ENCODE measurements at places on chromosomes 4 and X.
A peak's percentile ranks its signal among the peaks of the same experiment; 100 is the strongest.

GRCh38 chr4:8227771-8228318, 28.8 kb downstream of the SH3TC1 start:
- DNase-seq = no peak
- H3K36me3 ChIP-seq = no peaks in the 10 kb centered on the region
- H3K4me3 ChIP-seq = no peak overlapping the region
- H3K4me1 ChIP-seq = peaks cover 16% of the 10 kb centered on the region
- H3K27me3 ChIP-seq = no peaks in the 10 kb centered on the region
- no peak overlapping the region for H3K27ac ChIP-seq

- H3K27ac ChIP-seq = no peak overlapping the region
- no peaks in the 10 kb centered on the region for H3K27me3 ChIP-seq
- no peaks in the 10 kb centered on the region for H3K4me1 ChIP-seq
- no peak overlapping the region for H3K4me3 ChIP-seq
Observed at GRCh38 chr4:54726907-54727306, 69.2 kb downstream of the KIT start.

GRCh38 chr4:23733476-23733875, 156.4 kb downstream of the PPARGC1A start:
- H3K27me3 ChIP-seq = no peaks in the 10 kb centered on the region
- H3K4me1 ChIP-seq = no peaks in the 10 kb centered on the region
- no peaks in the 10 kb centered on the region for H3K36me3 ChIP-seq

- no peaks in the 10 kb centered on the region for H3K4me1 ChIP-seq
- no peak for DNase-seq
- H3K27ac ChIP-seq = no peak overlapping the region
Observed at GRCh38 chr4:21517126-21517859, 431.3 kb downstream of the KCNIP4 start.

DNA sequence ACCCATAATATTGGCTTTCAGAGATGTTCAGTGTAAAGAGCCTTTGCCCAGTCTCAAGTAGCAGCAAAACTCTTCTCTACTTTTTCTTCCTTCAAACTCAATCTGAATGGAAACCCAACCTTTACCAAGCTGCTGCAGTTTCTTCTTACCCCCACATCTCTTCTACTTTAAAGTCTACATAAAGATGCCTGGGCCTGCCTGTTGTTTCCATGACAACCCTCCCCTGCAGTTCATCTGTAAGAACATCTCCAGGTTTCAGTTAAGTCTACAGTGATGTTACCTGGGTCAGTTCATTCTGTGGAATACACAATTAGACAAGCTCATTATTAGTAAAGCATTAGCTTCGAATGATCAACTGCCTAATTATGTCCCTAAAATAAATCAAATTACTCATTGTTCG, 81.4 kb downstream of the SPANXN3 start:
- no peak overlapping the region for H3K27ac ChIP-seq
- H3K27me3 ChIP-seq = no peaks in the 10 kb centered on the region
- no peaks in the 10 kb centered on the region for H3K36me3 ChIP-seq
- H3K4me1 ChIP-seq = no peaks in the 10 kb centered on the region

- DNase-seq = no peak
- peak overlapping the region; percentile 87 for H3K4me3 ChIP-seq
- H3K36me3 ChIP-seq = no peaks in the 10 kb centered on the region
- no peak overlapping the region for H3K27ac ChIP-seq
Observed at GRCh38 chr4:3073158-3074077, 920 bp downstream of the HTT-AS start.

DNA sequence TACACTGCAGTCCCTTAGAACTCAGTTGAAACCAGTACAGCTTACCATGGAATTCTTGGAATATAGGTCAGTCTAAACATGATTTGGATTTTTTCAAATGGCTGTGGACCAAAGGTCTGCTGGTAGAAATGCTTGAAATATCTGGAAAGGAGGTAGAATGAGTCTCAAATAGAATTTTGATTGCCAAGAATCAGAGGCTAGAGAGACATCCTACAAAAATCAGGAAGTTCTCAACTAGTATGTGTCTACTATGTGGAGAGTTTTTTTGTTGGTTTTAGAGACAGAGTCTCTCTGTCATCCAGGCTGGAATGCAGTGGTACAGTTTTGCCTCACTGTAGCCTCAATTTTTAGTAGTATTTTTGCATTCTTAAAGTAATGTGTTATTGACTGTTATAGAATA, 53.6 kb downstream of the PAQR3 start:
- H3K27ac ChIP-seq = no peak overlapping the region
- no peaks in the 10 kb centered on the region for H3K36me3 ChIP-seq
- no peaks in the 10 kb centered on the region for H3K27me3 ChIP-seq
- no peak for DNase-seq

DNA sequence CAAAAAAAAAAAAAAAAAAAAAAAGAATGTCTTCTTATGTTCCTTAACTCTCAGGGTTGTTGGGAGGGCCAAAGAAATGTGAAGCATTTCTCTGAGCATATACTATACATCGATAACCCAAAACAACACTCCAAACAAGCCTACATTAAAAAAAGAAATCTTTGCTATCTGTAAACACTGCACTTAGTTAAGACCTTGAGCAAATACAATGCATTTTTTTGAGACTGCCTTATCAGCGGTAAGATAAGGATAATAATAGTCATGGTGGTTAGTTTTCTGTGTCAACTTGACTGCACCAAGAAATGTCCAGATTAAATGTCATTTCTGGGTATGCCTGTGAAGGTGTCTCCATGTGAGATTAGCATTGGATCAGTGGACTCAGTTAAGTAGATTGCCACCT, 541.9 kb downstream of the PACRGL start:
- no peaks in the 10 kb centered on the region for H3K36me3 ChIP-seq
- no peak overlapping the region for H3K27ac ChIP-seq
- DNase-seq = no peak
- H3K4me3 ChIP-seq = no peak overlapping the region

GRCh38 chr4:17785858-17786257, 4.4 kb upstream of the FAM184B start:
- no peak overlapping the region for H3K27ac ChIP-seq
- DNase-seq = no peak
- no peaks in the 10 kb centered on the region for H3K4me1 ChIP-seq
- H3K27me3 ChIP-seq = peaks cover 11% of the 10 kb centered on the region
- H3K36me3 ChIP-seq = no peaks in the 10 kb centered on the region

DNA sequence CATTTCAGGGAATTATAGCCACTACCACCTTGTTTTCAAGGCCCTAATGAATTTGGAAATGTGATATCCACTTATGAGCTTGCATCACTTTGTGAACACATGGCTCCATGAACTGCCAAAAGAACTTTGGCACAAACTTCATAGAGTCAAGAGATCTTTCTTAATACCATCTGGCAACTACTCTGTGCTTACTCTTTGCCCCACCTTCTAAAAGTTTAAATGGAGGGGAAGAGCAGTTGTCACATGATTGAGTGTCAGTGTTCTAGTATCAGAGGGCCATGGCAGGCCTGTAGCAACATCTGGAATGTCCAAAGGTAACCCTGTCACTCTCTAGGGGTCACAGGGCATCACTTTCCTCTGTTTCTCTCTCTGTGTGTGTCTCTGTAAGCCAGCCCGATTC, 2.6 kb upstream of the ADH1B start:
- H3K4me1 ChIP-seq = 0 out of 2 replicates have a peak, but pooled peaks cover 2% of the 10 kb centered on the region
- H3K4me3 ChIP-seq = no peak overlapping the region
- no peak overlapping the region for H3K27ac ChIP-seq
- H3K27me3 ChIP-seq = no peaks in the 10 kb centered on the region
- no peak for DNase-seq
- H3K36me3 ChIP-seq = no peaks in the 10 kb centered on the region

- H3K36me3 ChIP-seq = no peaks in the 10 kb centered on the region
- peaks cover 19% of the 10 kb centered on the region for H3K4me1 ChIP-seq
Observed at GRCh38 chr4:23889814-23890341, at the start of gene PPARGC1A. TSS of gene PPARGC1A (minus strand) at chr4:23890047. CDS start at chr4:23889957, 90 bp downstream.

DNA sequence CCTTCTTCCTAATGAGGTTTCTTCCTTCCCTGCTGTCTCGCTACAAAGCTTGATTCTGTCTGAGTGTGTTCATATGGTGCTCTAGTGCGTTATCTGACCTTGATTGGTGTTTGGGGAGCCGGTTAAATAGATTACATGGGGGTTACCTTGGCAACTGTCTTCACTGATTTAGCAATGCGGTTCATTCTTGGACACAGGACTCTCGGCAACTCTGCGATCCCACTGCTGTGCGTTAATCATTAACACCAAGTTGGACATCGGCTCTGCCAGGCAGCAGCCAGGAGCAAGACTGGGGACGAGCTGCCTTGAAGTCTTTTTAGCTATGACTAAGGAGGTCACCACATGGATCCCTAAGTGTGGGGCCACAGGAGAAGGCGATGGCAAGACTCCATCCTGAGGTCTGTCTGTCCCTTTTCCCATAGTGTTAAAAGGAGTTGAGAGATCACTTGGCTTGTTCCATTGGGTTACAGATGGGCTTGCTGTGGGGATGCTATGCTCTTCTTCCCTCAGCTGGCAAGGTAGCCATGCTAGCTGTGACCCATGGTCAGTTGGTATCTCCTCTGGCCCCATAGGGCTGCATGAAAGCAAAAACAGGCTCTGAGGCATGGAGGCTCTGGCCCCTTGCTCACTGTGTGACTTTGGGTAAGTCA, 93.4 kb upstream of the MAMLD1 start:
- H3K4me3 ChIP-seq = no peak overlapping the region
- H3K27ac ChIP-seq = no peak overlapping the region
- DNase-seq = no peak

GRCh38 chr4:76614589-76614988, 179.6 kb downstream of the SHROOM3 start:
- H3K36me3 ChIP-seq = no peaks in the 10 kb centered on the region
- peaks cover 9% of the 10 kb centered on the region for H3K4me1 ChIP-seq
- H3K27ac ChIP-seq = no peak overlapping the region
- DNase-seq = no peak
